Right hindlimb (tissue), 1 donor: ENCODE measurements at places on chromosomes 4 and X.

- DNase-seq: no peak
Measured at GRCh38 chrX:47129899-47130358, 14.6 kb downstream of the NDUFB11 start.

GRCh38 chrX:8971116-8971515 is 62.8 kb downstream of the FAM9B start:
- no peak for DNase-seq

DNA sequence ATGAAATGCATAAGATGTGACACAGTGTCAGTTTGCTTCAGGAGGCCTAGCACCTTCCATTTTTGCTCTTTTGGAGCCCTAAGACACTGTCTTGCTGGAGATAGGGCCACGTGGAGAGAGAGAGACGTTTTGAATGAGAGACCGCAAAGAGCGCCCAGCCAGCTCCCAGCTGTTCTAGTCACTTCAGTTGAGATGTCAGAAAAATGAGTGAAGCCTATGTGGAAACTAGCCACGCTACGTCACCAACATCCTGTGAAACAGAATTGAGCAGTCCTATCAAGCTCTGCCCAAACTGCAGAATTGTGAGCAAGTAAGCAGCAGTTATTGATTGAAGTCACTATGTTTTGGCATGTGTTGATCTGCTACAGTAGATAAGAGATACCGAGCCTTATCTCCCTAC is 13.1 kb downstream of the GPR82 start:
- no peak for DNase-seq

- DNase-seq: no peak
Measured at GRCh38 chr4:66052426-66052825, 382.1 kb upstream of the EPHA5 start.

GRCh38 chr4:15037923-15038541 is 35.8 kb downstream of the CPEB2 start:
- DNase-seq: no peak

DNA sequence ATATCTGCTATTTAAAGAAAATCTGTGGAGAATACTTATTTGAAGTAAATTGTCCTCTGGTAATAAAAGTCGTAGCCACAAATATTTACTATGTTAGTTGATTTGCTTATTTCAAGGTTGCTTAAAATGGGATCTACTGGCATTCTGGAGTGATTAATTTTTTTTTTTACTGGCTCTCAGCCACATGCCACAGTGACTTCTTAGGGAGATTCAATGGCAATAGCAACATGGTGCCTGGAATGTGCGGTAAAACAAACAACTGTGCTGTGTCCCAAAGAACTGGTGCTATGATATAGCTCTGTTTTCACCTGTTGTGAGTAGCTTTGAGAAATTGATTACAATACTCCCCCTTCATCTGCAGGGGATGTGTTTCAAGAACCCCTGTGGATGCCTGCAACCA is 324.3 kb downstream of the GPAT3 start:
- DNase-seq: no peak

DNA sequence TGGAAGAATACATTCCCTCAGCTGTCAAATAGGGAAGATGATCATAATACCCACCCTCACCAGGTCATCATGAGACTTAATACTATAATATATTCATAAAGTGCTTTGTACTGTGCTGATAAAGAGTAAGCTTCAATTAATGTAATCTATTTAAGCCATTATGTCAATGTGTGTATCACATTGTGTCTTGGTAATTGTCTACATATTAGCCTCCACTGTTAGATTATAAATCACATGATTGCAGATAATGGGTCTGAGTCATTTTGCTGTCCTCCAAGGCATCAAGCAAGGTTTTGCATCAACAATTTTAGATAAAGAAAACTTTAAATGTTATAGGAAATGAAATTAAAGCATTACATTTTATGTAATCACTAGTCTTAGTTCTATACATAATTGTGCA is 45.2 kb upstream of the CEP135 start:
- no peak for DNase-seq

GRCh38 chr4:88900432-88900831 is 156.6 kb downstream of the FAM13A start:
- no peak for DNase-seq

DNA sequence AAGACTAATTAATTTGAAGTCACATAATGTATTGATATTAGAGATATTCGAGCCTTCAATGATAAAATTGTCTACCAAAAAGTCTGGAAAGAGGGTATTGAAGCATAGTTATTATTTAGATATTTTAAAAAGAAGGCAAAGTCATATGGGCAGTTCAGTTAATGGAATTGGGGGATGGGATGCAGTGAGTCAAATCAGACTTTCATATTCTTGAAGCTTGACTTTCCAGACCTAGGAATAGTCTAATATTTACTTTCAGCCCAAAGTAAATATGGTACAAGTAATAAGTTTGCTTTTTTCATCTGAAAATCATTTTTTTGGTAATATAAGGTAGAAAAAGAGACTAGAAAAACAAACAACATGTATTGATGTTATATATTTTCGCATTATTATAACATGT is 2017.8 kb downstream of the C4orf33 start:
- DNase-seq: no peak

GRCh38 chrX:57178605-57179004 is 41.4 kb upstream of the SPIN2A start:
- DNase-seq: no peak

GRCh38 chrX:74534569-74535038 is 79.8 kb downstream of the RLIM start:
- DNase-seq: no peak

DNA sequence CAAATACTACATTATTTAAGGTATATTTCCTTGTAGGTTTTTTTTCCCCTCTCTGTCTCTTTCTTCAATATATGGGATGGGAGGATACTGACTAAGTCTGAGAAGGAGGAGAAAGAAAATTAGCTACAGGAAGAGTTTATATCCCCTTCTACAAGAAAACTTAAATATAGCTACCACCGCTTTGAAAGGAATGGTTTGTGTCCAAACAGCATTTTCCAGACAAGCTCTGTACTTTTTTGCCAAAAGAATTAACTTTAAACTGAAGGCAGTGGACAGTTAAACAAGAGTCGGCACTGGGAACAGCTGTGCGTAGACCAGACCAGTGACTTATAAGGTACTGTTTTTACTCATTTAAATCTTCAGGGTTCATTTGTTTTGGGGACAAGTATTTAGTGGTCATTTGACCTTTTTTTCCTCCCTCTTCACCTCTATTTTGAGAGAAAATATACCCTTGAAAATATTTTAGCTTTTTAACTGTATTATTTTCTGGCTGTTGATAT is 303.7 kb downstream of the ARHGAP24 start:
- DNase-seq: peak; percentile 57

DNA sequence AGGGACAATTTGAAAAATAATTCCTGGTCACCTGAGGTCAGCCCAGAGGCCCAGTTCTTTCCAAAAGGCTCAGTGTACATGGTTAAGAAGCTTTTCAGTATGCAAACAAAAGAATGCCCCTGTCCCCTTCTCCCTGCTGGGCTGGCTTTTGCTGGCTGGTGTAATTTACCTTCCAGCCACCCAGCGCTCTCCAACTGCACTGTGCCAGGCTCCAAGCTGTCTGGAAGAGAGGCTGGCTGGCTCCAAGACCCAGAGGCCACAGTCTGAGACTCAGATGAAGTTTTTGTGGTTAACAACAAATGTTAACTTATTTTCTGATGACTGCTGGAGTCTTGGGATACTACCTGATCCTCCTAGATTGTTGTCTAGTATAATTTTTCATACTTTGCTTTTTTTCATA is 11.9 kb upstream of the KIT start:
- DNase-seq: no peak

GRCh38 chr4:38591617-38592337 is 72.2 kb upstream of the KLF3 start:
- DNase-seq: no peak

GRCh38 chrX:72128881-72129280 is 2.8 kb downstream of the RTL5 start:
- DNase-seq: no peak

GRCh38 chr4:100872811-100873210 is 355.0 kb upstream of the EMCN start:
- DNase-seq: no peak

DNA sequence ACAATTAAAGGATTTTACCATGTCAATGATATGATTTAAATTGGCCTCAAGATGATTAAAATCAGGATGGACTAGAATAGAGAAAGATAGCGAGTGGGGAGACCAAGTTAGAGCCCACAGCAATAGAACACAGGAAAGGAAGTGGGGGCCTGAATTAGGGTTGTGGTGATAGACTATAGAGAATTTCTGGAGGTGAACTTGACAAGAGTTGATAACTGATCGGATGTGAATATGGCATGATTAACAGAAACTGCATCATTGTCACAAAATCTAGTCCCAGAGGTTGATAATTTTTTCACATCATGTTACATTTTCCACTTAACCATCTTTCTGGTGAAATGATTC is 26.3 kb upstream of the TRPC3 start:
- no peak for DNase-seq

- peak; percentile 51 for DNase-seq
Measured at GRCh38 chr4:2255501-2256155, 6.3 kb downstream of the MXD4 start.

DNA sequence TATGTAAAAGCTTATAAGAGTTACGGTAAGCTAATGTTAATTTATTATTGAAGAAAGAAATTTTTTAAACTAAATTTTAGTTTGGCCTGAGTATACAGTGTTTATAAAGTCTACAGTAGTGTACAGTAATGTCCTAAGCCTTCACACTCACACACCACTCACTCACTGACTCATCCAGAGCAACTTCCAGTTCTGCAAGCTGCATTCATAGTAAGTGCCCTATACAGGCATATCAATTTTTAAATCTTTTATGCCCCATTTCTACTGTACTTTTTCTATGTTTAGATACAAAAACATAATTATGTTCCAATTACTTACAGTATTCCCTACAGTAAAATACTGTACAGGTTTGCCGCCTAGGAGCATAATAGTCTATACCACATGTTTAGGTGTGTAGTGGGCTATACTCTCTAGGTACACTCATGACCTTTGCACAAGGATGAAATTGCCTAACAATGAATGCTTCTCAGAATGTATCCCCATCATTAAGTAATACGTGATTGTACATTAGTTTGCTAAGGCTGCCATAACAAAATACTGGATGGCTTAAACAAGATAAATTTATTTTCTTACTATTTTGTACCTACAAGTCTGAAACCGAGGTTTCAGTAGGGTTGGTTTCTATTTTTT is 333.8 kb upstream of the PCDH7 start:
- DNase-seq: no peak

DNA sequence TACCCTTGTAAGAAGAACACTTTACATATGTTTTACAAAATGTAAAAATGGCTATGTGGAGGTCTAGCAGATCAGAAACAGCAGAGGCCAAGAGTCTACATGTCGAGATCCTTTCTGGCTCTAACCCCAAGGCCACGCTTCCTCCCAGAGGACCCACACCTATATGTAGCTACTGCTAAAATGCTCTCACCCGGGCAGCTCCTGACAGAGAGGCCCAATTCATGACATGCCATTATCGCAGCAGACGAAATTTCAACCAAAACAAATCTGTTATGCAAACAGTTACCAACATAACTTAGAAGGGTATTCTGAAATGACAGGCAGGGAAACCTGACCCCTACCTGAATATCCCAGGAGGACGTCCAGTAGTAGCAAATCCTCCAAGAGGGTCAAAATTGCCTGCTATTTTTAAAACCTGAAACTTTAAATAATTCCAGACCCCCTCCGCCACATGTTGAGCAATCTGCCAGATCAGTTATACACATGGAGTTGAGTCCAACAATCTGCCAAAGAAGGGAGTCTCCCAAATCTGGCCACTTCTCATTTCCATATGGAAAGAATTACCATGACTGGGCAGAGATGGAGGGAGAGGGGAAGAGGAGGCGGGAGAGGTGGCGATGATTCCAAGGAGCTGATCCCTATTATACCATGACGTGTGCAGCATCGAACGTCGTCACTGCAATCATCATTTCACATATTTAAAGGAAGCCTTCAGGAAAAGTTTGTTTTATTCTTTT is 192.9 kb upstream of the TBL1X start:
- DNase-seq: peak; percentile 60

DNA sequence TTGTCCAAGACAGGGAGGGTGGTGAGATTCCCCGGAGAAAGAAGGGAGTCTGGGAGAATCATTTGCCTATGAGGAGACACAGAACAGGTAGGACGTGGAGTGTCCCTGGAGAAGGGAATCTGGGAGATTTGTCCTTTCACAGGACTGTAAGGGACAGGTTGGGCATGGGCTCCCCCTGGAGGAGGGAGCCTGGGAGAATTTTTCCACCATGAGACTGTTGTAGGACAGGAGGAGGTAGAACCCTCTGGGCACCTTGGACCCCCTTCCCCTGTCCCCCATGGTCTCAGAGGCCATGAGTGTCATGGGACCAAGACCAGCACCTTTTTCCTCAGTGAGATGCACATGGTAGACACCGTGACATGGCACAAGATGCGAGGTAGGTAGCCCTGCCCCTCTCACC is 2.8 kb downstream of the PORCN start:
- DNase-seq: no peak

DNA sequence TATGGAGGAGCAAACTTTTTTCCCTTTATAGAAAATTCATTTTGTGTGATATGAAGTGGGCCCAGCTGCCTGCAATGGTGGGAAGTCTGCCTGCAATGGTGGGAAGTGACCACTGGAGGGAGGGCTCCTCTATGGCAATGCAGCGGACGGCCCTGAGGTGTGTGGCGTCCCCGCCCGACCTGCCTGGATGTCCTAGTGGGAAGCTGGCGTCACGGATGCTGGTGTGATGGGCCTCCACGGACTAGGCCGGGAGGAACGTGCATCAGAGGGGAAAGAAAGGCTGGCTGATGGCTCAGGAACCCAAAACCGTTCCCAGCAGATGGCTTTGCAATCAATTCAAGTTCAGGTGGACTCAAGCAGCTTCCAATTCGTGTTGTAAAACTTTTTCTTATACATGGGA is 177.9 kb downstream of the AFAP1 start:
- DNase-seq: peak; percentile 82

- DNase-seq: no peak
Measured at GRCh38 chrX:14922437-14922836, 49.2 kb downstream of the MOSPD2 start.

DNA sequence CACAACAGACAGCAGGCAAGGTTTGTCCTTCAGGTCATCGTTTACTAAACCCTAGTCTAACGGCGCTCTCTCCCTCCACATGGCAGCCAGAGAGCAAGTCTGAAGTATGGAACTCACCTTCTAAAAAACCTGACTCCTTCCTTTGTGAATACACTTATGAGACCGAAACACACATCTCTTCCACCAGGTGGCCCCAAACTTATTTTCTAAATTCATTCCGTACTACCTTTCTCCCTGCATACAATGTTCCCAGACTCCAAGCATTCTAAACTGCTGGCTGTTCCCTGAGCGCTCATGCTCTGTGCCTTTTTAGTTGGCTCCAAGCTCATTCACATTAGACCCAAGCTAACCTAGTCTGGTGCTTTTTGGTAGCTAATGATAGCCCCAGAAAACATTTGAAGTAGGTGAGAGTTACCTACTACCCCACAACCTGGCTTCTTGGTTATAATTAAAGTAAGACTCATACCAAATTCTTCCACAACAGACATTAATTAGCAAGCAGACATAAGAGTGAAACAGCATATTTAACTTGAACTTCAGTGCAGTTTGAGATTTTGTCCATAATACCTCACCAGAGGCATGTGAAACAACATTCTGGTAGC is 67.6 kb upstream of the DCLK2 start:
- DNase-seq: peak; percentile 48

GRCh38 chr4:56104188-56104587 is 155.4 kb downstream of the CEP135 start:
- DNase-seq: no peak
